ENCODE measurements at places on chromosomes 3 and 15.

- no peak overlapping the region for H3K4me3 ChIP-seq
- H3K27ac ChIP-seq, result no peak overlapping the region
- no peaks in the 10 kb centered on the region for H3K4me1 ChIP-seq
- H3K36me3 ChIP-seq, result no peaks in the 10 kb centered on the region
- no peaks in the 10 kb centered on the region for H3K27me3 ChIP-seq
- no peak for DNase-seq
Observed at GRCh38 chr3:110575702-110576101, 495.9 kb upstream of the NECTIN3 start.

GRCh38 chr3:98540346-98540745 is 8.6 kb downstream of the GPR15 start:
- no peak overlapping the region for H3K4me3 ChIP-seq
- H3K27ac ChIP-seq, result no peak overlapping the region
- no peak for DNase-seq

GRCh38 chr15:37880009-37880834 is 54.2 kb upstream of the TMCO5A start:
- H3K27me3 ChIP-seq, result no peaks in the 10 kb centered on the region
- no peaks in the 10 kb centered on the region for H3K4me1 ChIP-seq
- no peaks in the 10 kb centered on the region for H3K36me3 ChIP-seq
- H3K4me3 ChIP-seq, result no peak overlapping the region

DNA sequence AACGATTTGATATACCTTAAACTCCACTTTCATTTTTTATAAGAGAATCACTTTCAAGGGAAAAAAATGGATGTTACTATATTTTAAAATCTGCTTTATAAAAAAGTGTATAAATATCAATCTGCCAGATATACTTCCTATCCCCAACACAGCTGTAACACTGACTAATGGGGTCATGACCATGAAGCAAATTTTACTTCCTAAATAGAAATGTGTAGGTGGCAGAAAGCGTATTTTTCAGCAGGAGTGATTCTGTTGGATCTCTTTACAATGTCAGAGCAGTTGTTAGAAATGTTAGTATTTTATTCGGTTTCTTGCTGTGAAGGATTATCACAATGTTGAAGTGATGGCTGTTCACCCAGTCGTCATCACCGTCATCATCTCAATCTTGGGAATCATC is 5.5 kb upstream of the C15orf40 start:
- no peak overlapping the region for H3K27ac ChIP-seq
- peaks cover 39% of the 10 kb centered on the region for H3K36me3 ChIP-seq
- no peak overlapping the region for H3K4me3 ChIP-seq
- H3K4me1 ChIP-seq, result peaks cover 9% of the 10 kb centered on the region
- H3K27me3 ChIP-seq, result no peaks in the 10 kb centered on the region

DNA sequence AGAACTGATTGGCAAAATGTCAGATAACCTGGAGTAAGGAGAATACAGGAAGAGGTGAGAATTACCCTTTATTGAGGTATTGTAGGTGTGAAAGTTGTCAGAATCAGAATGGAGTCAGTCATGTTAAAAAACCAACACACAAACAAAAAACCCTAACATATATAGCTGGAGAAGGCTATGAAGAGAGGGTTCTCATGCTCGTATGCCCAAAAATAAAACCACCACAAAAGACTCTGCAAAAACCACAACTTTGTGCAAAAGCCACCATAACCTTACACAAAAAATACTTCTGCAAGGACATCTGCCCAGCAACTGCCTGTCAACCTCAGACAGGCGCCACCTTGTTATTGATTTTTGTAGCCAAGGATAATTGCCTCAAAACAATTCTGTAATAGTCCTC is 136.0 kb downstream of the CD47 start:
- H3K27ac ChIP-seq, result no peak overlapping the region
- peaks cover 10% of the 10 kb centered on the region for H3K4me1 ChIP-seq
- no peaks in the 10 kb centered on the region for H3K36me3 ChIP-seq
- no peaks in the 10 kb centered on the region for H3K27me3 ChIP-seq
- DNase-seq, result no peak
- H3K4me3 ChIP-seq, result no peak overlapping the region

DNA sequence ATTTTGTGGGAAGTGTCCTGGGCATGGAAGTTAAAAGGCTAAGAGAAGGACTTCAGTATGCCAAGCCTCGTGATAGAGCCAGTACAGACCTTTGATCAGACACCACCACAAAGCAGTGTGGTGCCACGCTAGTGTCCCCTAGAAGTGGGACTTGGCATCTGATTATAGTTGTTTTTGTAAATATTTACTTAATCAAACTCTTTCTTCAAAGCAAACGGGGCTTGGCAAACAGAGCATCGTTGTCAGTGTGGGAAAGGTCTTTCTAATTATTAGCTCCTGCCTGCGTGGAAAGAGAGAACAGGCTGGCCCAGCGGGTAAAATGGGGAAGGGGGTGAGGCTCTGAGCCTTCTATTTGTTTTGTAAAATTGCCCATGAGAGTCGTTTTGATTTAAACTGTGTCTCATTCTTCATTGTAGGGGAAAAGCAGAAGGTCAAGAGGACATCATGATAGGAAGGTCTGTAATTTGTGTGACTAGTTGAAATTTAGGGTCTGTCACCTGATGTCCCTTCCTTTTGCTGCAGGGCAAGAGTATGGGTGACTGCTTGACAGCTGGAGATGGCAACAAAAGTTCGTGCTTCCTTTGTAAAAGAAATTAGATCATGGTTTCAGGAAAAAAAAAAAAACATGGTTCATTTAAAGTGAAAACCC is 105.0 kb downstream of the IQCH start:
- no peak for DNase-seq
- no peaks in the 10 kb centered on the region for H3K4me1 ChIP-seq
- no peak overlapping the region for H3K4me3 ChIP-seq

DNA sequence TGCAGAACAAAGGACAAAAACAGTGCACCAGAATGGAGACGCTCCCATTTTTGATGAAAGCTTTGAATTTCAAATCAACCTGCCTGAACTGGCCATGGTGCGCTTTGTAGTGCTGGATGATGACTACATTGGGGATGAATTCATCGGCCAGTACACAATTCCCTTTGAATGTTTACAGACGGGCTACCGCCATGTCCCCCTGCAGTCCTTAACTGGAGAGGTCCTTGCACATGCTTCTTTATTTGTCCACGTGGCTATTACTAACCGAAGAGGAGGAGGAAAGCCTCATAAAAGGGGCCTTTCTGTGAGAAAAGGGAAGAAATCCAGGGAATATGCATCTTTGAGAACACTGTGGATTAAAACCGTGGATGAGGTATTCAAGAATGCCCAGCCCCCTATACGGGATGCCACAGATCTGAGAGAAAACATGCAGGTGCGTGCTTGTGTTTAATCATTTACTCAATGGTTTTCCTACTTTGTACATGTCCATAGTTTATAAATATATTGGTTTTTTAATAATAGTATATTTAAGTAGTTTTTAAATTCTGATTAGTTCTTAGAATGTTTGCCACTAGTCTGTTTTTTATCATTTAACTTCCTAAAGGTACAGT is 127.1 kb downstream of the PLCL2 start:
- no peaks in the 10 kb centered on the region for H3K4me1 ChIP-seq
- H3K27ac ChIP-seq, result no peak overlapping the region
- H3K36me3 ChIP-seq, result peaks cover 54% of the 10 kb centered on the region
- H3K4me3 ChIP-seq, result no peak overlapping the region
- H3K27me3 ChIP-seq, result no peaks in the 10 kb centered on the region

GRCh38 chr15:46636206-46636605 is 1001.4 kb downstream of the SQOR start:
- H3K4me3 ChIP-seq, result no peak overlapping the region
- DNase-seq, result no peak
- no peak overlapping the region for H3K27ac ChIP-seq
- no peaks in the 10 kb centered on the region for H3K4me1 ChIP-seq

DNA sequence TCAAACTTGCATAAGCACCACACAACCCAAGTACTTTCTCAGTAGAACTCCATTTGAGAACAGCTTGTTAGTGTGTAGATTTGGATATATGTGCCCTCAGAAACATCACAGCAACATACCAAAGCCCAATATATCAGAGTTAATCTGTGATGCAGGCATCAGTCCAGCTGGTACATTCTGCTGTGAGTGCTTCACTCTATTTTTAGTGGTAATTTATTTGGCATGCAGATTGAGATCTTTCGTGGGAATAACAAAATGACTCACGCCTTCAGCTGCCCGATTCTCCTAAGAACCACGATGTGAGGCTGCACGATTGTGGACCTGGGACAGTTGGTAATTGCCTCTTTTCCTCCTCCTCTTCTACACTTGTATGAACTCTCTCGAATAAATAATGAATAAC is 730.7 kb downstream of the SQOR start:
- no peaks in the 10 kb centered on the region for H3K36me3 ChIP-seq
- no peak overlapping the region for H3K27ac ChIP-seq

DNA sequence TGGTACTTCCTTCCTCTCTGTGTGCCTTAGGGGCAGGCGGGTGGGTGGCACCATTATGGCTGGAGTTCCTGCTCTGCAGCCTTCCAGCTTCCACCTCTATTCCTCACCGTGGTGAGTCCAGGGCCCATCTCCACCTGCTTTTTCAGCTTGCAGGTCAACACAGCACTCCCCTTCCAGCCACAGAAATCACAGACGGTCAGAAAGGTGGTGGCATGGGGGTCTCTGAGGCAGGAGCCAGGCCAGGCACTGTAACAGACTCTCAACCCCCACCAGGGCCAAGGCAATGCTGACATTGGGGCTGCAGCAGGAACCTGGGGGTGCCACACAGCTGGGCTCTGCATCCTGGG is 16.6 kb downstream of the KLF15 start:
- no peaks in the 10 kb centered on the region for H3K36me3 ChIP-seq
- H3K27me3 ChIP-seq, result no peaks in the 10 kb centered on the region
- DNase-seq, result no peak
- H3K4me3 ChIP-seq, result no peak overlapping the region

GRCh38 chr15:73582851-73583379 is 50.3 kb downstream of the NPTN start:
- no peak overlapping the region for H3K4me3 ChIP-seq
- no peaks in the 10 kb centered on the region for H3K27me3 ChIP-seq
- H3K36me3 ChIP-seq, result peaks cover 73% of the 10 kb centered on the region
- H3K27ac ChIP-seq, result no peak overlapping the region

- no peak overlapping the region for H3K4me3 ChIP-seq
- no peaks in the 10 kb centered on the region for H3K36me3 ChIP-seq
- no peak overlapping the region for H3K27ac ChIP-seq
- H3K27me3 ChIP-seq, result no peaks in the 10 kb centered on the region
Observed at GRCh38 chr3:41334426-41334825, 135.1 kb downstream of the CTNNB1 start.

All from CD4-positive, alpha-beta T cell (primary cell).